ENCODE measurements at places on chromosomes 11 and 22.

DNA sequence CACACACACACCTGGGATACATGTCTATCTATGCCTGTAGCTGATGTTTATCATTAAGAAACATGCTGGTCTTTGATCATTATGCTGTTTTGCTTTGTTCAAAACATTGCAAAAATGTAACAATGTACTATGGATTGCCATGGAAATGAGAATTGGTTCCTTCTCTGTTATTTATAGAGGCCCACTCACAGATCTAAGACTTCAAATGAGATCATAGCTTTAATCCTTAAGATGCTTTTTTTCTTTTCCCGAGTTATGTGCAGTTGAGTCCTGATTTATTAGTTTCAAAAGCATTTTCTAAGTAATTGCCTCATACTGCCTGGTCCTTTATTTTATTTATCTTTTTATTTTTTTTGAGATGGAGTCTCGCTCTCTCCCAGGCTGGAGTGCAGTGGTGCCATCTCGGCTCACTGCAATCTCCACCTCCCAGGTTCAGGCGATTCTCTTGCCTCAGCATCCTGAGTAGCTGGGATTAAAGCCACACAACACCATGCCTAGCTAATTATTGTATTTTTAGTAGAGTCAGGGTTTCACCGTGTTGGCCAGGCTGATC is 131.4 kb downstream of the LUZP2 start:
- no peak for DNase-seq

- DNase-seq, result no peak
Observed at GRCh38 chr22:17910561-17911311, 113.6 kb downstream of the MICAL3 start.

DNA sequence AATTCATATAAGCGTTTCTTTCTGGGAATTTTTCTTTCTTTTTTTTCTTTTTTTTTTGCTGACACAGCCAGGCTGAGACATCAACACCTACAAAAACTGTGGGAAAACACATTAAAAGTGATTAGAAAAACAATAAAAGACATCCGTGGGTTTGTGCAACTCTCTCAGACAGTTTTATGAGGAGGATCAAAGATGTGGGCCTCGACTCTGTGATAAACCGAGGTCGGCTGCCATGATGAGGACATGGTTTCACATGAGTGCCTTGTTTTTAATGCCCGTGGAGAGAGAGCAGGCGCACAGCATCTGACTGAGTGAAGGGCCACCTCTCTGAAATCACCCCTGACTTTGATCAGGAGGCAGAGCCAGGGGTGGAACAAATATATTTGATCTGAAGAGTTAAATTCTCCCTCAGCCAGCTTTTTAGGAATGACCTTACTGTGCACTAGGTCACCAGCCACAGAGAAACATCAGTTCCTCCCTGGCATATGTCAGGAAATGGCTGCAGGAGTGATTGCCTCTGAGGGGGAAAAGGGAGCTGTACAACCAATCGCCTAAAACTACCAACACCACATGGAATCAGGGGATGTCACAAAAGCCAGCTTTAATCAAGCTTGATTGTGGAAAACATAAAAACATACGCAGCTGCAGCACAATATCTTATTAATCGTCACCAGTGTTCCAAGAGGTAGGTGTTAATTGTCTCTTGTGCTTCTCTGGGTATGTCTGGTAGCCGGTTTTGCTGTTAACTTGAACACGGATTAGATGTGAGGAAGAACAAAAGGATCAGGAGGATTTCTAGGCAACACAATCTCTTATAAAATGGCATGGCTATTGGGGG is 164.7 kb downstream of the MAML2 start:
- DNase-seq, result no peak

- no peak for DNase-seq
Observed at GRCh38 chr11:81484196-81484595, 1249.5 kb downstream of the FAM181B start.

GRCh38 chr11:2521081-2521732 is 76.4 kb downstream of the KCNQ1 start:
- no peak for DNase-seq

DNA sequence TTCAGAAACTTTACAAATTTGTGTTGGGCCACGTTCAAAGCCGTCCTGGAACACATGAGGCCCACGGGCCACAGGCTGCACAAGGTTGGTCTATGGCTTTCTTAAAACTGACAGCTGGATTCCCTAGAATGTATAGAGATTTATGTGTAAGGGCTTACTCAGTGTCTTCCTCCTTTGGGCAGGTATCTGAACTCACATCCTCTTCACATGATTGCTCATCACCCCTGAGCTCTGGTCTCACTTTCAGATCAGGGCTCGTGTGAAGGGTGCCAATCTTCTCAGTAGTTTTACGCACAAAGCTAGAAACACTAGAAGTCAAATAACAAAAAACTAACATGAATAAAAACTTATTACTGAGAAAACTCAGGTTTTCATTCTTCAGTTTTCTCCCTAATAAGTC is 27.1 kb downstream of the HPS5 start:
- DNase-seq, result no peak

- DNase-seq, result no peak
Observed at GRCh38 chr11:123740787-123741158, 687 bp downstream of the ZNF202 start.

- no peak for DNase-seq
Observed at GRCh38 chr11:8332196-8332595, 68.5 kb upstream of the LMO1 start.

- no peak for DNase-seq
Observed at GRCh38 chr11:17066691-17067090, 10.8 kb downstream of the RPS13 start.

GRCh38 chr11:129828301-129828836 is 12.7 kb downstream of the TMEM45B start:
- no peak for DNase-seq

DNA sequence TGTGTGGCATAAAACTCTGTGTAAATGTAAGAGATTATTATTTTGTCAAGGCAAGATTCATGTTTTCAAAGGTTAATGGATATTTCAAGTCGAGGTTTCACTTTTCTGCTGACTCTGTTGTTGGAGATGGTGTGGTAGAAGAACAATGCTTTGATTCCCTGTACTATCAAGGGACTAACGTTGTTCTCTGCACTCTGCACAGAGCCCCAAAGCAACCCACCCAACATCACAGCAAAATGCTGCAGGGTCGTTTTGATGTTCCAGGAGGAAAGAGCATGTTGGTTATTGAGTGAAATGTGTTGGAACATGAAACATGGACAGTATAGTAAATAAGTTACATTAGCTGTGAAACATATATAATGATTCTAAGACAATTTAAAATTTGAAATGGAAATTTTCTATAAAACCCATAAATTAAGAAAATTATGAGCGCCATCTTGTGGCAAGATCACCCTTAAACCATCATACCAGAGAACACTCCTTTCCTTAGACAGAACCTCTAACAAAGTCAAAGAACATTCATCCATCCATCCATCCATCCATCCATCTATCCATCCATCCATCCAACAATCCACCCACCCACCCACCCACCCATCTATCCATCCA is 164.4 kb upstream of the ZBED5 start:
- DNase-seq, result no peak

DNA sequence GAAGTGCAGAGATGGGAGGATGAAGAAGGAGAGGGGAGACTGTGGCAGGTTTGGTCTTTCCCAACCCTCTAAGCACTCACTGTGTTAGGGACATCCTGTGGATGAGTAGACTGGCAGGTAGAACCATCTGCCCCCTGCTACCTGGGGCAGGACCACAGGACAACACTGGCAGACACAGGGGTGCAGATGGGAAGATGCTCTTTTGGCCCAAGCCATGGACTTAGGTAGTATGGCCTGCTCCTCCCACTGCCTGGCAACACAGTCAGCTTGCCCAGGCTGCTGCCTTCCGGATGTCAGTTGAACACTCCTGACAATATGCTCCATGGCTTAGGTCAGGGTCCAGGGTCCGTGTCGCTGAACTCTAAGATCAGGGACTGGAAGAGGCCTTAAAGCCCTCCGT is 140.7 kb upstream of the NAV2 start:
- no peak for DNase-seq

- DNase-seq, result no peak
Observed at GRCh38 chr22:50459496-50460140, 15.2 kb downstream of the SBF1 start.

DNA sequence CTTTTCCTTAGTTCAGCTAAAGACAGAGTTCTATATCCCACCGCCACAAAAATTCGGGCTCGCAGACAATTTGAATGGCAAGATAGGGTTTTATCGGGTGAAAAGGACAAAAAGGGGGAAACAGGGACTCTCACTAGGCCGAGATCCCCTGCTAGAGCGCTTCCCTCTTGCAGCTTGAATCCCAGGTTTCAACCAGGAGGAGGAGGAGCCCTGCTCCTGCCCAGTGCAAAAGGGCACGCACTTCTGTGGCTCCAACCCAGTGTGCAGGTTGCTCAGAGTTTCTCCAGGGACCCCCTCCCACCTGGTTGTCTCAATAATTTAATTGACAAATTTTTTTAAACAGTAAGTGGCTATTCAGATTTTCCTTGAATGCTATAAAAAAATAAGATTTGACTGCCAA is 152.6 kb upstream of the LUZP2 start:
- no peak for DNase-seq

DNA sequence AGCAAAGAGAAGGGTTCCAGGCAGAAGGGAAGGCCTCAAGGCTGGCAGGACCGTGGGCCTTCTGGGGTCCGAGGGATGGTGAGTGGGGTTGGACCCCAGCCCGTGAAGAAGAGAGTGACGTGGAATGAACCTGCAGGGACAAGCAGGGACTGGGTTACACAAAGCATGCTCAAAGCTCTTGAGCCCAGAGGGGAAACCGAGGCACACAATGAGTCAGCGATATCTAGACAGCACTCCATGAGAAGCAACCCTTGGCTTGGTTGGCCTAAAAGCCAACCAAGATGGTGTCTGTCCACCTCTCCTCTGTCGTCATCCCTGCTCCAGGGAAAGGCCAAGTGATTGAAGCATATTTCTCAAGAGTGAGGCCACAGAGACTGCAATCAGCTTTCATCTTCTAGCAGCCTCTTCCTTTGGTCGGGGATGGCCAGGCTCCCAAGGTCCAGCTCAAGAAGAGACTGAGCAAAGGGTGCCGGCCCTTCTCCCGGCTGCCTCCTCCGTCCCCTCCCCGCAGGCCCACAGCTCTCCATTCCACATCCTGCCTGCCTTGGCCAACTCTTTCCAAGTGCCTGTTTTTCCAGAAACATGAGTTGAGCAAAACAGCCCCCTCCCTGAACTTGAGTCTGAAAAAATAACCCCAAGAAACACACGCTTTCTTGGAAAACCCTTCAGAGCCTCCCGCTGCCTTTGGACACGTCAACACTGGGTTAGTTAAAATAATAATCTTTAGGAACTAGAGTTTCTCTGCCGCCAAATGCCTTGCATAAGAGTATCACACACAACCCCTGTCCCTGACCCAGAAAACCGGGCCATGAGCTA is 556.6 kb downstream of the MIAT start:
- no peak for DNase-seq

- no peak for DNase-seq
Observed at GRCh38 chr11:126918556-126918955, 82.0 kb downstream of the KIRREL3 start.

GRCh38 chr22:50282361-50283155 is 12.4 kb upstream of the MAPK11 start:
- no peak for DNase-seq

- no peak for DNase-seq
Observed at GRCh38 chr11:109155291-109155690, 266.7 kb upstream of the C11orf87 start.

DNA sequence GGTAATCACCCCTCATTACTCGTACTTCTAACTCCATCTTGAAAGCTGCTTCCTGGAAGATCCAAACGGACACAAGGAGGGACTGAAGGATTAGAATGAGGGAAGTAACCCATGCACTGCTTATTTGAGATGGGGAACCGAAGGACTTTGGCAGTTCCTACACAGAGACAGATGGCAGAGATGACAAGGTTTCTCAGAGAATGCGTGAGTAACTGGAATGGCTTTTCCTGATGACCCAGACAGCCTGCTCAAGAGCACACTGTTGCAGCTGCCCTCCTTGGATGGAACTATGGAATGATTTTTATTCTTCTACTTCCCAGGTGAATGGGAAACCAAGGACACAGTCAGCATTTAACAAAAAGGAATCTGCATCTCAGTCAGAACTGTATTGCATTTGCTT is 7.3 kb downstream of the KCNJ11 start:
- DNase-seq, result no peak

GRCh38 chr11:8833568-8834315 is 77.2 kb upstream of the AKIP1 start:
- DNase-seq, result no peak

- no peak for DNase-seq
Observed at GRCh38 chr22:46953968-46954765, 191.7 kb downstream of the TBC1D22A start.

DNA sequence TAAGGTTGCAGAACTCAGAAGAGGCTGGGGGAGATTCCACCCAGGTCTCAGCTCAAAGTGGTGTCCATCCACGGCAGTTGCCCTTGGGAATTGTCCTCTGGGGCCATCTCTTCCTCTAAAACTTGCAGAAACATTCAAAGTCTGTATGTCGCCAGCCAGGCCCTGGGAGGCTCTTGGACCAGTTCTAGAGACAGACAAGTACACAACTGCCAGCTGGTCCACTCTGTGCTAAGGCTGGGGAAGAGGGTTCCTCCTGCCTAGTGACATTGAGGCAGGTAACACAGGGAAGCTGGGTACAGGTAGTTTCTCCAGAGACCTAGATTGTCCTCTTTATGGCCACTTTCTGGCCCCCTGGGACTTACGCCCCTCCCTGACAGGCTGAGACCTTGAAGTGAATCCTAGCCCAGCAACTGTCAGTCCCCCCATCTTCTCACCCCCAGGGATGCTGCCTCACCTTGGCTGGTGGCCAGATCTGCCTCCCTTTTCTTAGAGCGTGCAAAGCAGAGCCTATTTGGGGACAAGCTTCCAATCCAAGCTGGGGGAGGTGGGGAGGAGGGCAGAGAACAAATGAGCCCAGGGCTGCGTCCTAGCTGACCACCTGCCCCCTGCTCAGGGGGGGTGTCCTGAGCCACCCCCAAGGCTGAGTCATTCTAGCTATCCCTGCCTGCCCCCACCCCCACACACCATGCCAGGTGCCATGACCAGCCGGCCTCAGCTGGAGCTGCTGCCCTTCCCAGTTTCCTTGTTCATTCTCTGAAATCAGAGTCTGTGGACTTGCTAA is 8.4 kb downstream of the FAM83F start:
- no peak for DNase-seq

DNA sequence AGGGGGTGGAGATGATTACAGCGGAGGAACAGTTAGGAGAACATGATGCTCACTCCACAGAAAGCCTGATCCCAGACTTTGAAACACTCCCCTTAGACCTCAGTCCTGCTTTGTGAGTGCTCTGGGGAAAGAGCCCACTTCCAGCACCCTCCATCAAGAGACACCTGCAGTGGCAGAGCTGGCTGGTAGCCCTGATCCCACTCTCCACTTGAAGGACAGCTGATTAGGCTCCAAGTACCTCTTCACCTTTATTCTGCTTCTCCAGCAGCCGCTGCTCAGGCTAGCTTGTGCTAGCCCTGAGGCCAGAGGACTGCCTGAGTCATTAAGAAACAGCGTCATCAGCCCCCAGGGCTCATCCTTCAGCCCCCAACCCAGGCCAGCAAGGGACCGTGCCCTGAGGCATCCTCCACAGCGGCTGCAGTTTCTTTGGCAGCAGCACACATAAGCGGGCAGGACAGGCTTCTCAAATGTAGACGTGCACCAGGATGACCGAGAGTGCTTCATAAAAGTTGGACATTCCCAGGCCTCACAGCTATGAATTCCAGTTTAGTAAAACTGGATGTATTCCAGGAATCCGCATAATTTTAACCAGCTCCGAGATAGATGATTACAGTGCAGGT is 146.0 kb upstream of the TBCEL start:
- DNase-seq, result no peak

All from stimulated activated CD8-positive, alpha-beta memory T cell treated with anti-CD3 and anti-CD28 coated beads, Interleukin-4, amount 100 ng/mL, for 1 hour (primary cell).